ENCODE measurements at places on chromosomes 13 and 19.

- DNase-seq: no peak
These were observed 59.8 kb upstream of the MED4 start for GRCh38 chr13:48154671-48155070.

GRCh38 chr19:30649934-30650614 lies 277.9 kb downstream of the ZNF536 start:
- peak; percentile 47 for DNase-seq

DNA sequence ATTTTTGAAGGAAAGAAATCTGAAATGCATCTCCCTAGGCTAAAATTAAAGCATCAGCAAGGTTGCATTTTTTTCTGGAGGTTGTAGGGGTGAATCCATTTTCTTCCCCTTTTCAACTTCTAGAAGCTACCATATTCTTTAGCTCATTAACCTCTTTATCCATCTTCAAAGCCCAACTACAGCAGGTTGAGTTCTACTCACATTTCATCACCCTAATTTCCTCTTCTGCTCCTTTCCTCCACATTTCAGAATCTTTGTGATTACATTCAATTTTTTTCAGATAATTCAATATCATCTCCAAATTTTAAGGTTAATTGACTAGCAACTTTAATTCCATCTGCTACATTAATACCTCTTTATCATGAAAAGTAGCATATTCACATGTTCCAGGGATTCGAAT lies 2655.7 kb upstream of the PCDH20 start:
- no peak for DNase-seq

DNA sequence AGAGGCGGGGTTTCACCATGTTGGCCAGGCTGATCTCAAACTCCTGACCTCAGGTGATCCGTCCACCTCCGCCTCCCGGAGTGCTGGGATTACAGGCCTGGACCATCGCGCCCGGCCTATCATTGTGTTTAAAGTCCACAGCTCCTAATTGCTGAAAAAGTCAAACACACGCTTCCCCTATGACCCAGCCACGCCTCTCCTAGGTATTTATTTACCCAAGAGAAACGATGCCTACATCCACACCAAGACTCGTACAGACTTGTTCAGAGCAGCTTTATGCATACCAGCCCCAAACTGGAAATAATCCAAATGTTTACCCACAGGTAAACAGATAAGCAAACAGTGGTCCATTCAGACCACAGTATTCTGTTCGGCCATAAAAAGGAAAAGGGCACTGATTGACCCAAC lies 15.1 kb downstream of the ZNRF4 start:
- no peak for DNase-seq

- peak; percentile 34 for DNase-seq
These were observed 55.8 kb upstream of the KCTD15 start for GRCh38 chr19:33740811-33741396.

DNA sequence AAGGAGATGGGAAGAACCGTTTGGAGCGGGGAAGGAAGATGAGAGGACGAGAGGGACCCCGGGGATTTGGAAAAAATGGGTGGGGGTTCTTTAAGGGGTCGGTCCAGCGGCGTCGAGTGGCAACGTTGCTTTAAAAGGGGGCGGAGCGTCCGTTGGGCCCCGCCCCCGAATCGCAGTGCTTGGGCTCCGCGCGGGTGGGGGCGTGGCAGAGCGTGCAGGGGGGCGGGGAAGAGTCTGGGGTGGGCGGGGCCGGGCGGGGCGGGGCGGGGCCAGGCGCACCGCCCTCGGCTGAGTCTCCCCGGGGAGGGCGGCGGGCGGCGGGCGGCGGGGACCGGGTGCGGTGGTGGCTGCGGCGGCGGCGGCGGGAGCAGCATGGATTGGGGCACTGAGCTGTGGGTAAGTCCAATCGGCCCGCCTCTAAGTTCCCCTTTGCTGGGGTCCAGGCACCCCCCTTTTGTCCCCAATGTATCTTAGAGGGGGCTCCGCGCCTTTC lies at the start of gene TRIP10:
TRIP10 (plus strand) TSS at position 291 of the 493 bp plus-strand sequence; CDS start at position 373, 82 bp downstream.
- DNase-seq: peak; percentile 85

- no peak for DNase-seq
These were observed 21.4 kb downstream of the ANKRD27 start for GRCh38 chr19:32653599-32653915.

- no peak for DNase-seq
These were observed 20.9 kb downstream of the C19orf44 start for GRCh38 chr19:16516923-16517610.

Measured in activated CD4-positive, alpha-beta T cell treated with anti-CD3 and anti-CD28 coated beads for 48 hours (primary cell).